Large intestine (tissue), 12 donors: ENCODE measurements at places on chromosomes 13 and 19. TPM values are rescaled to one million over a fixed set of nuclear protein-coding genes. Genes with fewer than 3 reads are reported as not detected.

- DNase-seq = no peak
Measured at GRCh38 chr13:111915104-111915551, 151.8 kb upstream of the SOX1 start.

DNA sequence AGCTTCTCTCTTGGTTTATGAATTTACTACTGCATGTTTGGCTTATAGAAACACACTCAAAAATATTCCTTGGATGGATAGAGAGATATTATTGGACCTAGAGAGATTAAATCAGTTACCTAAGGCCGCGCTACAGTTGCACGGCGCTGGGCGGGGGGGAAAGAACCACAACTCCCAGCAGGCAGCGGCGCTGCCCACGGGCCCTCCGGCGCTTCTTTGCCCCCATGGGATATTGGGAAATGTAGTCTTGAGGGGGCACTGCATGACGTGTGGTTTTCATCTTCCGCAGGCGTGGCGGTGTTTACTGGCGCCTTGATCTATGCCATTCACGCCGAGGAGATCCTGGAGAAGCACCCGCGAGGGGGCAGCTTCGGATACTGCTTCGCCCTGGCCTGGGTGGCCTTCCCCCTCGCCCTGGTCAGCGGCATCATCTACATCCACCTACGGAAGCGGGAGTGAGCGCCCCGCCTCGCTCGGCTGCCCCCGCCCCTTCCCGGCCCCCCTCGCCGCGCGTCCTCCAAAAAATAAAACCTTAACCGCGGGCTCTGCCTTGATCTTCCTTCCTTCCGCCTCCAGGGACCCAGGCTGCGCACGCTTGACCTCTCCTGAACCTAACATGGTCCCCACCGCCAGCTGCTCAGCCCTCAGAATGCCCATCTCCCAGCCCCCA, 4.8 kb downstream of the EMP3 start:
- peak; percentile 93 for DNase-seq

GRCh38 chr13:110715395-110716246, 2.1 kb downstream of the ING1 start:
- peak; percentile 100 for DNase-seq

DNA sequence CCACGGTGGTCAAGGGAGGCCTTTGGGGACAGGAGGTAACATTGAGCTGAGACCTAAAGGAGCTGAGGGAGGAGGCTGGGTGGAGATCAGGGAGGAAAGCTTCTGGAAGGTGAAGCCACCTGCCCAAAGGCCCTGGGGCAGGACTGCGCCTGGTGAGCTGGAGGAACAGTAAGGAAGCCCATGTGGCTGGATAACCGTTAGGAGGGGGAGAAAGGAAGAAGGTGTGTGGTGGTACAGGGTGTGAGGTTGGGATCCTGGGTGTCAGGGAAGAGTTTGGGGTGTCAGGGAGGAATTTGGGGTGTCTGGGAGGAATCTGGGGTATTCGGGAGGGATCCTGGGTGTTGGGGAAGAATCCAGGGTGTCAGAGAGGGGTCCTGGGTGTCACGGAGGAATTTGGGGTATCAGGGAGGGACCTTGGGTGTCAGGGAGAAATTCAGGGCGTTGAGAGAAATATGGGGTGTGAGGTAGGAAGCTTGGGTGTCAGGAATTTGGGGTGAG, 695 bp downstream of the TICAM1 start:
- no peak for DNase-seq

Gene WDR88
- polyA plus RNA-seq = 0.54 TPM

GRCh38 chr13:21670006-21670882, 629 bp upstream of the FGF9 start:
- peak; percentile 61 for DNase-seq

DNA sequence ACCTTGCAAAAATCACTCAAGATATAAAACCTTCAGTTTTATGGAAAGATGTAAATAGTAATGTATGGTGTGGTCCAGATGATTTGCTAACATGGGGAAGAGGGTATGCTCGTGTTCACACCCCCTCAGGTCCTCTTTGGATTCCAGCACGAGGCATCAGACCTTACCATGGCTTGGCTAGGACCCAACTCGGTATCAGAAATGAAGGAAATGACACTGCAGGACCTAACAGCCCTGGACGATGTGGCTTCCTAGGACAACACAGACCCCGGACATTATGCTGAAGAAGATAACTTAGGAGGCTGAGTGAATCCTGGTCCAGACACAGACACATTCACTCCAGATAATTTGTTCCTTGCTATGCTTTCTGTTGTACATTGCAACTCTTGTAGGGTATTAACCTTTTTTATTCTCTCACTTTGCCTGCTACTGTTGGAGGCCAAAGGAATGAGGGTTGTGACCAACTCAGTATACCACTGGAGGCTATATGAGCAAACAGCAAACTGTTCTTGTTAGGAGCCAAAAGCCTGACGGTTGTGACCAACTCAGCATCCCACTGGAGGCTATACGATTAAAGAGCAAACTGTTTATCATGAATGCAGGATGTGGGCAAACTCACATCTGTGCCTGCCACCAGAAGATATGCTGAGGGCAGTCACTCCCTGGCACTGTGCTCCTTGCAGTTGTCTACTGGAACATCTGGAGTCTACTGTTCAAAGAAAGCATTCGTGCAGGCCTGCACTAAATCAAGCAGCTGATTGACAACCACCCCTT, 121.7 kb downstream of the ZNF429 start:
- no peak for DNase-seq

DNA sequence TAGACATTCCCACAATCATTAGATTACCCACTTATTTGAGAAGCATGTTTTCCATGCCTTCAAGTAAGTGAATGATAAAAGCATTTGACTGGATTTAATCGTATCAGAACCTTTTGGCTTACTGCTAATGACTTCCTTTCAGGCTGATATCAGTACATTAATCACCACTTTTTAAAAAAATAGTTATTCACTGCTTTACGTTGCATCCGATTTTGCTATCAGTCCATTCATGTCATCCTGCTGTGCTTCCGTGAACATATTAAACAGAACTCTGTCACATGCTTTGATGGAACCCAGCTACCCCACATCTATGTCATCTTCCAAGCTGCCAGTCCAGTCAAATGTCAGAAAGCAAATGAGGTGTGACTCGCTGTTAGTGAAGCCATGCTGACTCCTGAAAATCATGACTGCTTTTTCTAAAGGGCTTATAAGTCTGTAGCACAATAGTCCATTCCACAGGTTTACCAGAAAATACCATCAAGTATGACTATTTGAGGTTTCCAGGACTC, 440.9 kb downstream of the IRS2 start:
- DNase-seq = no peak

Gene FAM216B
- polyA plus RNA-seq = 0.15 TPM

DNA sequence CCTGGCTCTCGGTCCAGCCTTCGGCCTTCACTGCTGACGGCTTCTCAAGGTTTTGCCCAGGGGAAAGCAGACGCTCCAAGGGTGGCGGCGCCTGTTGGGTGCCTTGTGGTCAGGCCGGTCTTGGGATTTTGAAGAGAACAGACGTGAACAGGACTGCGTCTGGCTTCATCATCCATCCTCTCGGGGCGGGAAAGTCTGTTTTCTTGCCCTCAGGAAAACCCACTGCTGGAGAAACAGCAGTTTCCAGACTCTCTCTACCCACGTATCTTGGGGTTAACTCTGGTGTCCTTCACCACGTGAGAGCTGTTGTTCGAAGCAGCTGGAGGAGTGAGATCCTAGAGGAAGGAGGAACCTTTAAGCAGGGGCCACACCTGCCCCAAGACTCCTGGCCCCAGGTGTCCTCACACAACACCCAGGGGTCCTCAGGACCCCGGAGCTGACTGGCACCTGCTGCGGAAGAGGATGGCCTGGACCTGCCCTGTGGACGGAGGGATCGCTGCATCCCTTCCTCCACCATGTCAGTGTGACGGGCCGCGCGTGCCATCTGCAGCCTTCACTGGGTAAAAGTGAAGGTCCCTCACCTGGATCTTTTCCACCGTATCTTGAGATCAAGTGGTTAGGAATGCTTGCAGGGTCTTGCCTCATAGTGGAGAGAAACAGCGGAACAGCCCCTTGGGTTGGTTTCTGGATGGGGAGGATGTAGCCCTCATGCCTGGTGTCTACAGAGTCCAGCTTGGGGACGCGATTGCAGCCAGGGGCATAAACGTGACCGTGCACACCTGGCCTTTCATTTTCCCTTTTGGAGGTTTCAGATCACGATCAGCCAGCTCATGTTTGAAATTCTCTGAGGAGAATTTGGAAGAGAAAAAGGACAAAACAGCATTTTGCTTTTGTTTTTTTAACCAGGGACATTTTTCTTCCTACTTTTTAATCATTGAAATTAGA, 69.5 kb upstream of the MCF2L start:
- no peak for DNase-seq

Gene MYO1F
- 13.9 TPM for polyA plus RNA-seq

Gene CLEC11A
- 14.6 TPM for polyA plus RNA-seq

Gene MKNK2
- polyA plus RNA-seq = 86.8 TPM

Gene CD37
- 5.9 TPM for polyA plus RNA-seq

DNA sequence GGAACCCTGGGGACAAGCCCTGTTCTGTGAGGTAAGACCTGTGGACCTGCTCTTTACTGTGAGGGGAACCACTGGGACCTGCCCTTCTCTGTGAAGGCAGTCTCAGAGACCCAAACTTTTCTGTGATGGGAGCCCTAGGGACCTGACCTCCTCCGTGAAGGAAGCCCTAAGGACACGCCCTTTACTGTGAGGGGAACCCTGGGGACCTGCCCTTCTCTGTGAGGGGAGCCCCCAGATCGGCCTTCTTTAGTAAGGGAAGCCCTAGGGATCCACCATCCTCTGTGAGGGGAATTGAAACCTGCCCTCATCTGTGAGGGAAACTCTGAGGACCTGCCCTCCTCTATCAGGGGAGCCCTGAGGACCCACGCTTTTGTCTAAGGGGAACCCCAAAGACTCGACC, 343.5 kb downstream of the UQCRFS1 start:
- no peak for DNase-seq

DNA sequence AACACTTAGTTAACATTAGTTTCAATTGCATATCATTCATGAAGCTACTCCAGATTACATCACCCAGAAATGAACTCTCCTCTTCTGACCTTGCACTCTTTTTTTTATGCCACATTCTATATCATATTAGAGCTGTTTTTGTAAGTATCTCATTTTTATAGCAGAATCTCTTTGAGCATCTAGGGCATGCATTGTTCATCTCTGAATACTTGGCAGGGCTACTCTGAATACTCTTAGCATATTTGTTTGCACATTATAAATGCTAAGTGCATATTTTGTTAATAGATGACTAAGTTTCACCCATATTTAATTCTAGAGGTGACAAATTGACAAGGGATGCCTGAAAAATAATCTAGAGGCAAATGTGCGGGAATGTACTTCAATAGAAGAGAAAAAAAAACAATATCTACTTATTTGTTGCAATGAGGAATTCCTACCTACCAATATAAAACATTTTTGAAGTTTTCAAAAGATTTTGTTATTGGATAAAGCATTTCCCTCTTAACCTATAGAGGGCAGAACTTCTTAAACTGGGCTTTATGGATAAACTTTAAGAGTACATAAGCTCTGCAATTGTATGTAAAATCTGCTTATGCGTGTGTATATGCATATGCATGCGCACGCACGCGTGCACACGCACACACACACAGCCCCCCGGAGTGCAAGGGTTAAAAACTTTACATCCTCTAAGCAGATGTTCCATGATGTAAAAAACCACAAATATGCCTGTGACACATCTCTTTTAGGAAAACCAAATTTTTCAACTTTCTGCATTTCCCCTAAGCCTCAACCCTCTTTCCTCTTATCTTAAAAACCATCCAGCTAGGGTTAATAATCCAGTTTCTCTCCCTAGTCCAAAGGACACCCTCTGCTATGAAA, 73.0 kb upstream of the OXGR1 start:
- DNase-seq = no peak

DNA sequence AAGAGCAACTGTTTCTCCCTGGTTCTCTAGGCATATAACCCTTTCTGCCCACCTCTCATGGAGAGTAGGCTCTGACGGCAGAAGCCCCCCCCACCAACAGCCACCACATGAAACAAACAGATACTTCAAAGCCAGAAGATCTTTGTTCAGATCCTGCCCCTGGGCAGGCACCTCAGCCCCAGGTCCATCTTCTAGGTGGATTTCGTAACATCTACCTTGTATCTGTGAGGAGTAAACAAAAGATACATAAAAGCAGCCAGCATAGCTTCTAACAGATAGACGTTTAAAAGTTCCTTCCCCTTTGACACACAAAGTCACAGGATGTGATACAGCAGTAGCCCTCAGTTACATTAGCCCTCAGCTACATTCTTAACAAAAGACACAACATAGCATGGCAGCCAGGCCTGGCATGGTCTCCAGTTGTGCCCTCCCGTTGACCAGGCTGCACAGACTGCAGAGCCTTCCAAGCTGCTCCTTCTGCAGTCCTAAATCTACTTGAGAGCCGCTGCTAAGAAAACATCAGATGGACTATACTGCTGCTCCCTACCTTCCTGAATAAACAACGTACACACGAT, 35.4 kb downstream of the BRD4 start:
- DNase-seq = peak; percentile 60

Gene ARHGAP35
- polyA plus RNA-seq = 42.8 TPM

DNA sequence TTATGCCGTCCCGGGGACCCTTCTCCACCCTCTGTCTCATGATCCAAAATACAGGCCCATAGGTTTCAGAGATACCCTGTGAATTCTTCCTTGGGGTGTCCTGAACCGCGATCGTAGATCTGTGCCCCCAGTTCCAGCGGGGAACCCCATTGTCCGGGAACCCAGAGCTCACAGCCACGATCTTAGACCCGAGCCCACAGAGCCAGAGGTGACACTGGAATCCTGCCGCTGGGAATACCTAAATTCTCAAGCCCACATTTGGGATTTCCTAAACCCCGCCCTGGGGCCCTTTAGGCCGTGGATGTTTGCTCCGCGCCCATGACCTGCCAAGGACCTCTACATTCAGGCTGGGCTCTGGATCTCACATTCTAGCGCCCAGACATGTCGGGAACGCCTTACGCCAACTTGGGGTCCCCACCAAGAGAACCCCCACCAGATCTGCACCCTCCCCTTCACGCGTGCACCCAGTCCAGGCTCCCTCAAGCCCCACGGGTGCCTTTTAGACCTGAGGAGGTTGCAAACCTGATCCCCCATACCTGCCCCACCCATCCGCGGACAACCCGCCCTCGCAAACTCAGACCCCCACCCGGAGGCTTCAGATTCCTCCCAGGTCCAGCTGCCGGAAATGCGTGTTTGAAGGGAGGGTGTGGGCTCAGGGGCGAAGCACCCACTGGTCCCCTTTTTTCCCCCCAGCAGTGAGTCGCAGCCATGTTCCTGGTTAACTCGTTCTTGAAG, 605 bp downstream of the CAPNS1 start:
- peak; percentile 38 for DNase-seq

Gene VSTM1
- polyA plus RNA-seq = not detected

Gene AZU1
- 0.33 TPM for polyA plus RNA-seq

DNA sequence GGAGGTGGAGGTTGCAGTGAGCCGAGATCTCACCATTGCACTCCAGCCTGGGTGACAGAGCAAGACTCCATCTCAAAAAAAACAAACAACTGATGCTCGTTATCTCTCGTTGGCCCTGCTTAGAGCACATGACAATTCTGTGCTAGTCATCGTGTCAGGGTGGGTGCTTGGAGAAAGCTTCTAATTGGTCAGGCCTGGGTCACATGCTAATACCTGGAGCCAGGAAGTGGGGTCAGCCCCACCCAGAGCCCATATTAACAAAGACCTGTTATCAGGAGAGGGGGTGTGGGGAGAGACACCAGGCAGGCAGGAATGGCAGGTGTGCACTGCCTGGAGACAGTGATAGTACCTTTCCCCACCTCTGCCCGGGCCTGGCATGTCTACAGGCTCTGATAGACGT, 84.9 kb downstream of the DPF1 start:
- DNase-seq = no peak

- DNase-seq = peak; percentile 69
Measured at GRCh38 chr13:111006506-111007031, 91.7 kb upstream of the ANKRD10 start.
